ENCODE measurements at places on chromosomes 7 and 10. TPM values are rescaled to one million over a fixed set of nuclear protein-coding genes. Genes with fewer than 3 reads are reported as not detected.

Gene STEAP2
- 4.1 TPM for total RNA-seq

Gene FAM237B
- not detected for total RNA-seq

- no peak for DNase-seq
These were observed 635.3 kb downstream of the INHBA start for GRCh38 chr7:41067576-41067975.

- no peak for DNase-seq
These were observed 513.9 kb downstream of the GALNT17 start for GRCh38 chr7:71645836-71646235.

DNA sequence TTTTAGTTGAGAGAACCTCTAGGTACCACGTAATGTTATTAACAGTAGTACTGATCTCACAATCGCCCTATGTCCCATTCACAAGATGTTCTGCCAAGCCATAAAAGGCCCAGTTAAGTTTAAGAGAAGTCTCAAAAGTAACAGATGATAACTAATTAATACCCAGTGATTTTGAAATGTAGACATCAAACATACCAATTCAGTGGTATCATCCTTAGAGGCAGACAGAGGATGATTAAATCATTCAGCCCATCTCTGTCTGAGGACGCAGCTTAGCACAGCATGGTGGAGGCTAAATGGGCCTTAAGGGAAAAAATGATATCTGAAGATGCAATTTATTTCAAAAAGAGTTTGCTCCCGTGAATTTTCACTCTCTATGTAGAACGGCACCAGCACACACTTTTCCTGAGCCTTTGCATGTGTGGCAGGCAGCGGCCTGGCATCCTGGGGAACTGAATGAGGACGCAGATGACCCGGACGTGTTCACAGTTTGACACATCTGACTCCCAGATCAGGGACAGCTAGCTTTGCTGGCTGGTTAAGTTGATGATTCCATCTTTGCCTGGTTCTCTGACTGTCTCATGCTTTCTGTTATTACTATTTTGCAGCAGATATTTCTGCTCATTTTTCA is 13.4 kb downstream of the EGFR start:
- DNase-seq: no peak

- DNase-seq: no peak
These were observed 181.0 kb downstream of the PRPF18 start for GRCh38 chr10:13767676-13768178.

DNA sequence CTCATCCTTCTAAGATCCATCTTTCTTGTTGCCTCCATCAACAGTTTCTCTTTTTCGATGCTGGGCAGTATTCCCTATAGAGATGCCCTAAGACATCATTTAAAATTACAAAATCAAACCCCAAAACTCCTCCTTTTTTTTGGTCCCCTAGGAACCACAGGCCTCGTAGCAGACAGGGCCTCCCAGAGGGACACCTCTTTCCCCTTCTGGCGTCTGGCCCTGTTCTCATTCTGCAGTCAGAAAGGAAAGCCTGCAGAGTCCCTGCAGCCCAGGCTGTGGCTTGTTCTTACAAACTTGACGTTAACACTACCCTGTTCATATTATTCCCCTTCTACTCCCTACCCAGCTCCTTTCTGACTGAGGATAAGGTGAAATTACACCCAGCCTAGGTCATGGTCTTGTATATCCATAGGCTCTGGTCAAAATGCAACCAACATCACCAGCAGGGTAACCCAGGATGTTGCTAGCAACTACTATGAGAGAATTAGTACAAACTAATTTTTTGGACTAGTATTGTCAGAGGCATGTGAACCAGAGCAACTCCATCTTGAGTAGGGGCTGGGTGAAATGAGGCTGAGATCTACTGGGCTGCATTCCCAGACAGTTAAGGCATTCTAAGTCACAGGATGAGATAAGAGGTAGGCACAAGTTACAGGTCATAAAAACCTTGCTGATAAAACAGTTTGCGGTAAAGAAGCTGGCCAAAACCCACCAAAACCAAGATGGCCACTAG is 3.5 kb upstream of the EPHA1 start:
- DNase-seq: no peak

DNA sequence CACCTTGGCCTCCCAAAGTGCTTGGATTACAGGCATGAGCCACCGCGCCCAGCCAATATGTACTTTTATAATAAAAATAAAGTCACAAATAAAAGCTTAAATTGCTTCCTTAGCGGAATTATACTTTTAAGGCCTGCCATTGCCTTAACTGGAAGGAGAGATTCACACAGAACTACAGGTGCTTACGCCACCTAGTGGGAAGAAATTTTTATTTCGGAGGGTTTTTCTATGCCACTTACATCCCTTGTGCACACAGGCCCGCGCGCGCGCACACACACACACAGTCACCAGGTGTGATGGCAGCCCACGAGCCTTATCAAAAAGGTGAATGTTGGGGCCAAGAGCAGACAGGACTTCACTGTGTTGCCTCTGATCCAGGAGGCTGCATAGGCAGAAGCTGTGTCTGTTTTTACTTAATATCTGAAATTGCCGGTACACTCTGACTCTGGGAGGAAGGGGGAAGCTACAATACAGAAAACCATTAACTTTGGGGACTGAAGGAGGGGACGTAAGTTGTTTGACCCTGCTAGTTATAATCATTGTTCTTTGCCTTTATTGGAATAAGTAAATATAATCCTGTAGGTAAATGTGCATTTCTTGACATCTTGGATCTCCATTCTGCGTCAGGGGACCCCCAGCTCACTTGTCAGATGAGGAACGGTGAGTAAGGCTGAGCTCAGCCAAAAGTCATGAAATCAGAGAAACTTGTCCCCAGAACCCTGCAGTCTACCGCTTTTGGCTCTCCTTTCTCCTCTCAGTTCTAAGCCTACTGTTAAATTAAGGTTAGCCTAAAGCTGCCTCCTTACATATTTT is 87.1 kb downstream of the SLC16A9 start:
- DNase-seq: peak; percentile 32

- no peak for DNase-seq
These were observed 14.6 kb upstream of the VAX1 start for GRCh38 chr10:117152668-117153067.

- DNase-seq: no peak
These were observed 38.6 kb upstream of the CNPY1 start for GRCh38 chr7:155584763-155585531.

GRCh38 chr7:9200626-9201025 is 767.2 kb downstream of the NXPH1 start:
- no peak for DNase-seq

DNA sequence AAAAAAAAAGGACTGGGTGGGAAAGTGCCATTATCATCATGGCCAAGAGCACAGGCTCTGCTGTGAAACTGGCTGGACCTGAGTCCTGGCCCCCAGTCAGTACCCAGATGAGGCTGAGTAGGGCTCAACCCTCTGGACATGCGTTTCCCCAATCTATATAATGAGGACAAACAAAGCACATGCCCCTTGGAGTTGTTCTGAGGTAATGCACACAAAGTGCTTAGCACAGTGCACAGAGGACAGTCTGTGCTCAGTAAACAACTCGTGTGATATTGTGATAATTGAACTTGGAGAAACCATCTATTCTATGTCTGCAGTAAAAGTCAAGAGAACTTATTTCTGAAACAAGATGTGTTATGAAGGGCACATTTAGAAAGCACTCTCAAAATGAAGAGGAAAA is 138.8 kb downstream of the KCNMA1 start:
- DNase-seq: no peak
